A549 treated with ZK216348 at 1 μM for 4 hours (cell line): ENCODE measurements at places on chromosomes 11 and 22. TPM values are rescaled to one million over a fixed set of nuclear protein-coding genes. Genes with fewer than 3 reads are reported as not detected.

Gene PNPLA2
- 26.3 to 59.2 TPM (median 52.4 TPM) in 5 replicates for total RNA-seq

Gene DMC1
- 2.4 to 5.4 TPM (median 3.3 TPM) in 5 replicates for total RNA-seq

Gene CALCA
- 0.22 to 0.35 TPM in 2 of 5 replicates, not detected in the others for total RNA-seq

Gene GRAP2
- not detected in 5 replicates for total RNA-seq

Gene CD3D
- not detected in 5 replicates for total RNA-seq

Gene NPAT
- 3.6 to 6.2 TPM (median 4.6 TPM) in 5 replicates for total RNA-seq

Gene WNT11
- 0.75 to 2.1 TPM (median 1.5 TPM) in 5 replicates for total RNA-seq

Gene RHOD
- 28.9 to 58.5 TPM (median 44.9 TPM) in 5 replicates for total RNA-seq

Gene DRICH1
- 0.28 to 0.52 TPM (median 0.39 TPM) in 3 of 5 replicates, not detected in the others for total RNA-seq

Gene APOA4
- total RNA-seq: not detected in 5 replicates

Gene P2RY2
- total RNA-seq: 7.2 to 15.2 TPM (median 12.8 TPM) in 5 replicates

Gene SEC14L6
- total RNA-seq: not detected in 5 replicates

Gene FAM83F
- not detected in 5 replicates for total RNA-seq

Gene CTTN
- total RNA-seq: 198 to 227 TPM (median 221 TPM) in 5 replicates
